ENCODE measurements at places on chromosomes 7 and 10.

DNA sequence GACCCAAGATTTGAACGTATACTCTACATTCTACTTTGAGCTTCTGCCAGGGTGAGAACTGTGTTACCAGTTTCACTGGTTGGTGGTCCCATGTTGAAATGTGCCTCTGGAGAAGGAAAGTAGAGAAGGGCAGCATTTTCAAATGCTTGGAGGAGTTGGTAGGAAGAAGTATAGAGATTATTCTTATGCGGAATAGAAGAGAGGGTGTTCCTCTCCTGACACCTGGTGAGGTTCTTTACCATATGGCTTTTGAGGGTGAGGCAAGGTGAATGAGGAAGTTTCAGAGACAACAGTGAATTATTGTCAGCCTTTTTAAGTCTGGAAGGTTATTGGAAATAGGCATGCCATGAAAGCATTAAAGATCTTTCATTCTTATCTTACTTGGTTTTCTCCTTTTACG lies 34.3 kb downstream of the R3HCC1L start:
- DNase-seq, result no peak

DNA sequence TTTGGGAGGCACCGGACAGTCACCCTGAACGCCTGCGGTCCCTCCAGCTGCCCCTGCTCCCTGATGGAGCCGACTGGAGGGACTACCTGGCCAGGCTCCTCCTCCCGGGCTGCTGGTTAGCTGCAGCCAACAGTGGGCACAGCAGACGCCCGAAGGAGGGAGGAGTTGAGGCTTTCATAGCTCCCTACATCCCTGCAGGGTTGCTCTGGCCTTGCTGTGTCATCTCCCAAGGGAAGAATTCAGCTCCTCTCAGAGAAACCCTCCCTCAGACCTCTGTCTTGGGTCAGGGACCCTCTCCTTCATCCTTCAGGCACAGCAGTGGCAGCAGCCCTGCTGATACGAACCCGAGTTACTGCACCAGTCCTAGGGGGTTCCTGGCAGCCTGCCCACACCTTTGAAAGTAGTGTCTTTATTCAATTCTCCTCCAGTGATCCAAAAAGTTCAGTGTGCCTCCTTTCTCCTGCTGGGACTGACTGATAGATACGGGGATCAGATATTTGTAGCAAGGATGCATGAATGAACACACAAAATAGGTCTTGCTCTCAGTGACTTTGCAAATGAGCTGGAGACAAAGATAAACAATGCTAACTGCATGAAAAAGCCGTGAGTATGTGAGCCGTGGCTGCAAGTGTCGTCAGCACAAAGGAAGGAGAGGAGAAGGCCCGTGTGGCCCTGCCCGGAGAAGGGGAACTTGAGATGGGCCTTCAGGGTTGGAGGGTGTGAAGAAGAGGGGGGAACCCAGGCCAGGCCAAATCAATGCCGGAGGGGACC lies 136.6 kb downstream of the PRKAG2 start:
- peak; percentile 39 for DNase-seq

GRCh38 chr7:20892776-20893175 lies 106.1 kb upstream of the SP8 start:
- no peak for DNase-seq

DNA sequence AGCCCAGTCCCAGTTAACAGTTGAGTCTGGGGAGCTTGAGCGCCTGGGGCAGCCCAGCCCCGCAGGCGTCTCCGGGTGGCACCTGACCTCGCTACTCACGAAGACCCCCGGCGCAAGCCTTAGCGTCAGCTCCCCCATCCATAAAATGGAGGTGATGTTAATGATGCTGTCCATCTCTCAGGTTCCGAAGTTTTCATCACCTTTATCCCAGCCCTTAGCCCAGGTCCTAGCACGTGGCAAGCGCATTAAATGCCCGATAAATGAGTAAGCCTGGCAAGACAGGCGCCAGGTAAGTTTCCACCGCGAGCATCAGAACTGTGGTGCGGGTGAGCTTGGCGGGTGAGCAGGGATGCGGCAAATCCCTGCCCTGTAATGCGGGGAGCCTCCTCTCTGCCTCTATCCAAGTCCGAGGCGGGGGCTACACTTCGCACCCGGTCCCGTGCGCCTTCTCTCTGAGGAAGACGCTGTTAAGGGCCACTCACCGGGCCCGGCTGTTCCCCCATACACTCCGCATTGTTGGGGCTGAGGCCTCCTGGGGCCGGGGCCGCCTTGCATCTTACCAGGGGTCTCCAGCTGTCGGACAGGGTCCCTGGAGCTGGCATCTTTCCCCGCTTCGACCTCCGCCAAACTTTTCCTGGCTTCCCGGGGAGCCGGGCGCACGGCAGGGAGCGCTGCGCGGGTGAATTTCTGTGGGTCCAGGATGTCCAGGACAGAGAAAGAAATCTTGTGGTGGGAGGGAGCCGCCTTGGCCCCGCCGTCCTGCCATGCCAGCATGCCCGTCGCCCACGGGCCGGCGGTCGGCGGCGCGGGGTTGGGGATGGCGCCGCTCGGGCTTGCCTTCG lies 444 bp downstream of the NKX1-2 start:
- DNase-seq, result peak; percentile 70

GRCh38 chr7:143247372-143247771 lies 15.9 kb upstream of the GSTK1 start:
- no peak for DNase-seq

DNA sequence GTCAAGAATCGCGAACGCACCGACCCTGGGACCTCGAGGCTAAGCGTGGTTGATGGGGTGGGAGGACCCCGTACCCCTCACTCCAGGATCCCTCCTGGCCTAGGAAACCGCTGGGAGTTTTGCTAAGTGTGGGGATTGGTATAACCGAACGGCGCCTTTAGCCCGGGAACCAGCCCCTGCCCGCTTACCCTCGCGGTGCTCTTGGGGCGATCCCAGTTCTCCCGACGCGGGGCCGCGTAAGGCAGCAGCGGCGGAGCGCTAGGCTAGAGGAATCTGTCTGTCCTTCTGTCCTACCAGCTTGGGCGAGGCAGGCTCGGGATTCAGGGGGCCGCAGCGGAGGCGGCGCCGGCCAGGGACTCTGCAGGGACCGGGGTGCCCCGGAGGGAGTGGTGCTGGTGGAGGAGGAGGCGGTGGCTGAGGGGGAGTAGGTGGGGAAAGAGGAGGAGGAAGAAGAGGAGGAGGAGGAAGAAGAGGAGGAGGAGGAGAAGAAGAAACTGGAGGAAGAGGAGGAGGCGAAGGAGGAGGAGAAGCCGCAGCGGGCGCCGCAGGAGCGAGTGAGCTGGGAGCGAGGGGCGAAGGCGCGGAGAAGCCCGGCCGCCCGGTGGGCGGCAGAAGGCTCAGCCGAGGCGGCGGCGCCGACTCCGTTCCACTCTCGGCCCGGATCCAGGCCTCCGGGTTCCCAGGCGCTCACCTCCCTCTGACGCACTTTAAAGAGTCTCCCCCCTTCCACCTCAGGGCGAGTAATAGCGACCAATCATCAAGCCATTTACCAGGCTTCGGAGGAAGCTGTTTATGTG lies 439 bp upstream of the EMX2 start:
- DNase-seq, result peak; percentile 92

DNA sequence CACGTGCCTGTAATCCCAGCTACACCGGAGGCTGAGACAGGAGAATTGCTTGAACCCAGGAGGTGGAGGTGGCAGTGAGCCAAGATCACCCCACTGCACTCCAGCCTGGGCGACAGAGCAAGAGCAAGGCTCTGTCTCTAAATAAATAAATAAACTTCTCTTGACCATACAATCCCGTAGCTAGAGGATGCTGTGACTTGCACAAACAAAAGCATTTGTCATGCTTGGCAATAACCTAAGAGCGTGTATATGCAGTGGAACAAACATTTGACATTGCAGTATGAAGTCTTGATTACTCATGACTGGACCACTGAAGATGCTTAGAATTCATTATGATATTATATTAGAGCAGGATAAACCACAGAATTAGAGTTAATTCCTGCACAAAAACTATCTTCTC lies 1.4 kb upstream of the C7orf57 start:
- DNase-seq, result no peak

- no peak for DNase-seq
These were observed 77.1 kb upstream of the PRKCQ start for GRCh38 chr10:6657196-6657595.

DNA sequence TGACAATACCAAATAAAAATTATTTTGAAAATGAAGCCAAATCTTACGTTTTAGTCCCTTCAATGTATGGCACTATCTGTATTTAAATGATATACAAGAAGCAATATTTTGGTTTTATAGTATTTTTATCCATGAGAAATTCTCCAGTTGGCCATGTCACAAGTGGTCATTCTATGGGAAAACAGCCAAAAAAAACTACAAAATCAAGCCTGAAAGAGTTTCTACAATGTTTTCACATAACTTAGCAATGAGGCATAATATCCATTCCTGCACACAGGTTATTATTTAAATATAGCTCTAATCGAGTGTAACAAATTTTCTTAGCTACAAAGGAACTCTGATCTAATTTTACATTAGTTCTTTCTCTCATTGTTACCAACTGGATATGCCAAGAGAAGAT lies 5.4 kb downstream of the RAB11FIP2 start:
- no peak for DNase-seq

- no peak for DNase-seq
These were observed 32.6 kb downstream of the DDIT4 start for GRCh38 chr10:72306215-72306760.

DNA sequence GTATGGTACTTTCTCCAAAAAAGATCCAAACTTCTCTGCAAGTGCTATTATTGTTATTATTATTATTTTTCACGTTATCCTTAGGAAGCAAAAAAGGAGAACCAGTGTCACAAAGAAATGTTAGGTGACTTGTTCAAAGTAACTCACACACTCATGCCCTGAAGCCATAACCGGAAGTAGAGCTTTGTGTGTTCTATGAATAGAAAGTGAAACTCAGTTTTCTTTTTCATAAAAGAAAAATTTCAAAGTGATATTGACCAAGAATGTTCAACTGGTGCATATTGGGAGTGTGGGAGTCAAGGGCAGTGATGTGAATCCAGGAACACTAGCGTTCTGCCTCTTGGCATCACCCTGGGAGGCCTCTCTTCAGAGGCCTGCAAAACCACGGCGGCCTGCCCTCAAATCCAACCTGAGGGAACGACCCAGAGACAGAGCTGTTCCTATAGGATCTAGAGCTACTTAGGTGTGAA lies 106.1 kb downstream of the PRKCQ start:
- no peak for DNase-seq

DNA sequence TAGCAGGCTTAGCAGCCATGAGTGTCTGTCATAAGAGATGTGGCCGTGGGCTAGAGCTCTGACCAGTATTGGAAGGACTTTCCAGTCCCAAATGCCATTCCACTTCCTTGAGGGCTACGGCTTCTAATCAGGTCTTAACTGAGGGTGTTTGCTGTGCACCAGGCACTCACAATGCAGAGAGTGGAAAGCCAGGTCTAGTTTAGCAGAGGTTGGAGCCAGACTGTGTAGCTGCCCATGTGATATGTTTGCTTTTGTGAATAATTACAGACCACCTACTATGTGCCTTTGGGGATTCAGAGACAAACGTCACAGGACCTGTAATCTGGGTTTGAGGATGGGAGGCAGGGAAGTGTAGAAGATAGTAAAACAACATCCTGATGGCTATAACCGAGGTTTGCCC lies 79.8 kb downstream of the WDFY4 start:
- DNase-seq, result no peak

DNA sequence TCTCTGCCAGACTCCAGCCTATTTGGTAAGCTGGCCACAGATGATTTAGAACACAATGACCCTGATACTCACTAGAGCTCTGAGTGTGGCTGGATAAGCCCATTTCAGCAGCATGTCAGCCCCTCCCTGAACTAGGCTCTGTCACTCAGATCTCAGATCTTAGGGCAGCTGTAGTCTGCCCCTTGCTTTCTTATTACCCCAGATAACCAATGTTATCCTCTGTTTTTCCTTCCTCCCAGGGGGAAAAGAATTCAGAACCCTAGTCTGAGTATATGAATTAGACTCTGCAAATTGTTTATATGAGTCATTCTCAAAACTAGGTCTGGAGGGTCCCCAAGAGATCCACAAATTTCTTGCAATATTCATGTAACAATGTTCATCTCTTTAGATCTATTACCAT lies 286.2 kb downstream of the KCNMA1 start:
- DNase-seq, result no peak

DNA sequence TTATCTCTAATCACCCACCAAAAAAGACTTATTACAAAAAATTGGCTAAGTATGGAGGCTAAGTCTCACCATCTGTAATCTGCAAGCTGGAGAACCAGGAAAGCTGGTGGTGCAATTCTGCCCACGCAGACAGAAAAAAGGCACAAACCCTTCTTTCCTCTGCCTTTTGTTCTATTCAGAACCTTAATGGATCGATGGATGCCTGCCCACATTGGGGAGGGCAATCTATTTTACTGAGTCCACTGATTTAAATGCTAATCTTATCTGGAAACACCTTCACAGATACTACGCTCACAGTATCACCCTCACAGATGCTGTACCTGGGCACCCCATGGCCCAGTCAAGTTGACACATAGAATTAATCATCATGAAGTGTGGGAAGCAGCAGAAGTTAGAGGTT lies 10.2 kb downstream of the IGFBP3 start:
- DNase-seq, result no peak

DNA sequence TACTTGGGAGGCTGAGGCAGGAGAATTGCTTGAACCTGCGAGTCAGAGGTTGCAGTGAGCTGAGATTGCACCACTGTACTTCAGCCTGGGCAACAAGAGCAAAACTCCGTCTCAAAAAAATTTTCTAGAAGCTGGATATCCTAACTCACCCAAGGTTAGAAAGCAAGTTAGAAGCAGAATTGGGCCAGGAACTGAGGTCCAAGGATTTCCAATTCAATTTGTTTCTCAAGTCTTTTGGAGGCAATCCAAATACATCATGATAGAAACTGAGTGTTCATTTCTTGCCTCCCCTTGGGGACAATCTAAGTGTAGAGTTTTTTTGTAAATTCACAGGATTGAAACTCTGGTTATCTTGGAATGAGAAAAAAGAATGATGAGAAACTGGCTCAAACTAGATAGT lies 45.5 kb downstream of the LAMB1 start:
- no peak for DNase-seq

- no peak for DNase-seq
These were observed 20.7 kb downstream of the POLL start for GRCh38 chr10:101567165-101568006.

DNA sequence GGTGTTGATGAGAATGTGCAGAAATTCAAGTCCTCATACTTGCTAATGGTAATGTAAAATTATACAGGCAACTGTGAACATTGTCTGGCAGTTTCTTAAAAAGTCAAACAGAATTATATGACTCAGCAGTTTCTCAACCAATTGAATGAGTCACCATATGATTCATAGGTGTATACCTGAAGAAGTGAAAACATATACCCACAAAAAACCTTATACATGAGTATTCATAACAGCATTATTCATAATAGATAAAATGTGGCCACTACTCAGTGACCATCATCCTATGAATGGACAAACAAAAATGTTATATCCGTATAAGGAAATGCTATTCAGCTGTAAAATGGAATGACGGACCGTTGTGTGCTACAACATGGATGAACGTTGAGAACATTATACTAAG lies 253.5 kb downstream of the MALRD1 start:
- no peak for DNase-seq

- DNase-seq, result no peak
These were observed 6.9 kb upstream of the VAX1 start for GRCh38 chr10:117145019-117145418.

All from ELF-1 (cell line).